ENCODE measurements at places on chromosomes 12 and 14.

- no peak for DNase-seq
Measured at GRCh38 chr14:50475460-50475859, 56.9 kb downstream of the MAP4K5 start.

- DNase-seq: no peak
Measured at GRCh38 chr14:52043690-52044089, 25.2 kb downstream of the NID2 start.

- no peak for DNase-seq
Measured at GRCh38 chr12:119019166-119019565, 37.8 kb downstream of the SRRM4 start.

DNA sequence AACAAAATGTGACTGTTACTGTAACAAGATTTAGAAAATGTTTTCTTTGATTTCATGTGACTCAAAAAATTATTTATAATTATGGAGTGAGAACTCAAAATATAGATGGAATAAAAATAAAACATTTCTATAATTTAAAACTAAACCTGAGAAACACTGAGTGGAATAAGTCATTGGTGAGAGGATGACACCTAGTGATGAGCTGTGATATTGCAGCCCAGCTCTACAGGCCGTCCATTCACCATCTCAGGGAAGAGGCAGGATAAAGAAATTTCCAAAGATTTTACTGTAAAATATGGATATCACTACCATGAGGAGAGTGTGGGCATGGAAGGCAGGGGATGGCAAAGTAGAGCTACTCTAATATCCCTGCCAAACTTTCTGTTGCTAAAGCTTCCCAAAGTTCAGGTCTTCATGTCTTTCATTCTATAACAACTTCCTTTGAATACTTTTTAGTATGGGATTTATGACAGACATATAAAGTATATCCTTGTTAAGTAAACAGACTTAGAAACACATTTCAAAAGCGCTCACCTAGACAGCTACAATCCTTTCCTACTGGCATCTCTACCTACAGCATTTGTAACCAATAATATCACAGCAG lies 308.0 kb downstream of the ITPR2 start:
- no peak for DNase-seq

- DNase-seq: no peak
Measured at GRCh38 chr12:70553391-70553859, 83.8 kb downstream of the PTPRB start.

- DNase-seq: no peak
Measured at GRCh38 chr12:130097798-130098255, 64.4 kb upstream of the FZD10 start.

DNA sequence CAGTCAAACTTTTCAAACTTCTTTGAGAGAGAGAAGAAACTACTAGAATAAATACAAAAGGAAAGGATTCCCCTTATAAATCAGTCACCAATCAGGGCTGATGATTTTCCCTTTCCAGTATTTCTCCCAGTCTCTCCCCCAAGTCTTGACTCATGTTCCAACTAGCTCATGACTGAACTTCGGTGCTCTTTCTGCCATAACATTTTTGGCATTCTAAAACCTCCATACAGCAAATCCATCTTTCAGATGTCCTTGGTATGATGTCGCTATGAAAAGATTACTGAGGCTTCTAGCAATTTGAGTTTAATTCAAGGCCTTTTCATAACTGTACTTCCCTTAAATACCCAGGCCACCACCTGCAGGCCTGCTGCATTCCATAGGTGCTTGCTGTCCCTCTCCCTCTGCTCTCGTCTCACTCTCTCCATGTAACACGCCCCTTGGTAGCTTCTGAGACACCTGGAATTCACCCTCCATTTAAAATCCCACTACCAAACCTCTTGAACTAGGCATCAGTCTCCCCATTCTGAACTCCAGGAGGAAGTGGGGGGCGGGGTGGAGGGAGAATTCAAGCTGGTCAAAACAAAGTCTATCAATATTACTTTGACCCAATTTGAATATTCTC lies 2.4 kb downstream of the PRKD1 start:
- no peak for DNase-seq

Data from activated T-helper 1 cell treated with anti-CD3 and anti-CD28 coated beads, Interleukin-12 subunit alpha, Interleukin-12 subunit beta, Interleukin-2, Interleukin-4 antibody, amounts not matched to agents 30 ng/mL and 10 ng/mL and 1 ng/mL, durations not matched to agents 14 hours and 24 hours and 36 hours (primary cell).